Fibroblast of the aortic adventitia (primary cell): ENCODE measurements at places on chromosomes 16 and 17. TPM values are rescaled to one million over a fixed set of nuclear protein-coding genes. Genes with fewer than 3 reads are reported as not detected.

IST1 gene
- 172 and 273 TPM in 2 replicates for total RNA-seq

PABPN1L gene
- total RNA-seq: not detected in 2 replicates

LITAFD gene
- not detected in 2 replicates for total RNA-seq

FKBP10 gene
- 187 and 270 TPM in 2 replicates for total RNA-seq

PLCD3 gene
- total RNA-seq: 56.0 and 86.3 TPM in 2 replicates

TMED6 gene
- 0.36 TPM in 1 of 2 replicates, not detected in the other for total RNA-seq

TOP2A gene
- total RNA-seq: 25.3 and 145 TPM in 2 replicates

TMIGD1 gene
- total RNA-seq: not detected in 2 replicates

CCDC144A gene
- total RNA-seq: 13.7 and 18.7 TPM in 2 replicates

NKD1 gene
- total RNA-seq: 0.09 TPM in 1 of 2 replicates, not detected in the other

SYT17 gene
- total RNA-seq: under 0.01 TPM in 1 of 2 replicates, not detected in the other

TP53TG3B gene
- not detected in 2 replicates for total RNA-seq

CACNG5 gene
- total RNA-seq: not detected in 2 replicates

BICDL2 gene
- total RNA-seq: not detected in 2 replicates

TBC1D3E gene
- total RNA-seq: not detected in 2 replicates

MTMR4 gene
- total RNA-seq: 33.3 and 49.8 TPM in 2 replicates

CSH1 gene
- total RNA-seq: not detected in 2 replicates

MYH13 gene
- total RNA-seq: not detected in 2 replicates

FOXC2 gene
- total RNA-seq: 5.2 TPM in 1 of 2 replicates, not detected in the other

SGCA gene
- total RNA-seq: 0.65 and 0.90 TPM in 2 replicates

NGFR gene
- total RNA-seq: 3.3 TPM in 1 of 2 replicates, not detected in the other

ADAD2 gene
- not detected in 2 replicates for total RNA-seq

NPIPA5 gene
- total RNA-seq: 0.54 TPM in 1 of 2 replicates, not detected in the other

CACNG3 gene
- total RNA-seq: not detected in 2 replicates

SCNN1B gene
- not detected in 2 replicates for total RNA-seq

E4F1 gene
- 18.7 and 41.7 TPM in 2 replicates for total RNA-seq

NIP7 gene
- total RNA-seq: 23.0 and 27.9 TPM in 2 replicates

SEPTIN12 gene
- total RNA-seq: not detected in 2 replicates

BRIP1 gene
- 2.0 and 20.9 TPM in 2 replicates for total RNA-seq

CES2 gene
- total RNA-seq: 28.3 and 37.6 TPM in 2 replicates

PLLP gene
- total RNA-seq: under 0.01 TPM in 1 of 2 replicates, not detected in the other

ABCA6 gene
- 192 and 340 TPM in 2 replicates for total RNA-seq

SLC16A13 gene
- total RNA-seq: 0.72 and 3.1 TPM in 2 replicates

CHMP1A gene
- 80.0 and 81.3 TPM in 2 replicates for total RNA-seq

CTRL gene
- total RNA-seq: 0.27 and 4.6 TPM in 2 replicates

GJD3 gene
- total RNA-seq: 5.9 TPM in 1 of 2 replicates, not detected in the other

TERB1 gene
- 0.08 and 0.09 TPM in 2 replicates for total RNA-seq

AXIN2 gene
- 8.0 and 11.1 TPM in 2 replicates for total RNA-seq

TUBD1 gene
- total RNA-seq: 4.0 and 6.9 TPM in 2 replicates

NAGPA gene
- total RNA-seq: 16.8 and 50.6 TPM in 2 replicates

DHRS7B gene
- 12.7 and 15.6 TPM in 2 replicates for total RNA-seq

PPP1R1B gene
- total RNA-seq: 4.1 and 9.0 TPM in 2 replicates

DUS2 gene
- total RNA-seq: 12.9 and 14.6 TPM in 2 replicates

TMEM100 gene
- total RNA-seq: 0.57 and 2.1 TPM in 2 replicates

MPP3 gene
- total RNA-seq: 5.7 and 9.6 TPM in 2 replicates

WNT3 gene
- 0.63 and 0.65 TPM in 2 replicates for total RNA-seq

EPX gene
- not detected in 2 replicates for total RNA-seq

SLC47A2 gene
- total RNA-seq: 0.33 TPM in 1 of 2 replicates, not detected in the other

CD7 gene
- total RNA-seq: not detected in 2 replicates

ETV4 gene
- total RNA-seq: 0.41 and 6.1 TPM in 2 replicates

FSCN2 gene
- total RNA-seq: 1.3 and 1.8 TPM in 2 replicates
